ENCODE measurements at places on chromosomes 6 and 20. TPM values are rescaled to one million over a fixed set of nuclear protein-coding genes. Genes with fewer than 3 reads are reported as not detected.

DNA sequence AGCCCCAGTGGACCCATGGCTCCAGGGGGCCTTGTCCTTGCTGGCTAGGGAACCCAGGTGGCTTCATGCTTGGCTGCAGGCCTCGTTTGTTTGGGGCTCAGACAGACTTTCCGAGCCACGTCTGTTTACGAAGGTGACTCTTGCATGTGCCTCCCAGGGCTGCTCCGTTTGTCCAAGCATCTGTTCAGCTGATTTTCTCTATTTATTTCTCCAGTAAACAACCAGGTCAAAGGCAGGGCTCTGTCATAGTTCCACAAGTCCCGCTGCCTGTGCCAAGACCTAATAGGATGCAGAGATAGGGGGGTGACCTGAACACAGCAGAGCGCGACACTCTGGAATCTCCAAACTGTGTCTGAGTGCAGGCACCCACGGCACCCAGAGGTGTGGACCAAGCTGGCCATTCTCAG, 12.8 kb upstream of the SPO11 start:
- DNase-seq, result no peak

- DNase-seq, result no peak
These were observed 117.0 kb upstream of the UST start for GRCh38 chr6:148629592-148630465.

GRCh38 chr6:5394280-5394679, 133.0 kb downstream of the FARS2 start:
- DNase-seq, result no peak

DNA sequence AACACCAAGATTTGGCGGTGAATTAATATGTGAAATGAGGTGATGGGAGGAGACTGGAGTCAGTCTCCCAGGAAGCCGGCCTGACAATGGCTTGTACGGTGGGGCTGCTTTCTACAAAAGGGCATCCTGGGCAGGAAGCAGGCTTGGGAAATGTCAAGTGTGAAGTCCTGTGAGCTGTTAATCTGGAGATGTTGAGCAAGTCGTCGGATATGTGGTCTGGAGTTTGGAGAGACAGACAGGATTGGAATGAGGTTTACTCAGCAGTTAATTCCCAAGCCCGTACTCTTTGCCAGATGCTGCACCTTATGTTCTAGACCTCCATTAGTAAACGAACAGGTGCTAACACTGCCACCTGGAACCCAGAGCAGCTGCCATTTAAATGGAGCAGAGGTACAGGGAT, 107.7 kb upstream of the FOXC1 start:
- no peak for DNase-seq

DNA sequence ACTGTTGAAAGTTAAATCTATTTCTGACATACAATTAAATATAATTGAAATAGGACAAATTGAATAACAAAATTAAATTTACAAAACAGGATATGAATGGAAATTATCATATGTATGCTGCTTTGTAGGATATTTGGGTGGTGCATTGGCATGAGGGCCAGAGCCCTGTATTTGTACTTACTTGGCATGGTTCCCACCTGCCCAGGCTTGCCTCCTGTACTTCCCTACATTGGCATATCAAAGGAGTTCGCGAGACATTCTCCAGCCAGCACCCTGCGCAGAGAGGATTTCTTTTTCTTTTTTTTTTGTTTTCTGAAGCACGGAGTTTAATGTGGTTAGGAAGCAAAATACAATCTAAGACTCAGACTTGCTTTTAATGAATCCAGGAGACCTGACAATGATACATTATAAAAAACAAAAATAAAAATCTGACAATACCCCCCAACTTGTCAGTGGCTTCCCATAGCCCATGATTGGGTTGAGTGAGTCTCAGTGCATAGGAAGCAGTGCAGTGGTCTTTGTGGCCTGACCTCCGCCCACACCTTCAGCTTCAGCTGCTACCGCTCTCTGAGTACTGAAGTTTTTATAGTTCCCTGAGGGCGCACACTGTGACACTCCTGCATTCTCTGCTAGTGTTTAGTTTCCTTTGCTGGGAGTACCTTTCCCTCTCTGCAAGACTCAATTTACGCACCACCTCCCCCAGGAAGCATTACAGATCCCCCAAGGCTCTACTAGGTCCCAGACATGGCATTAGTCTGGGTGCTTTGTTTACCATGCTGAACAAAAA, 440.8 kb downstream of the UTRN start:
- peak; percentile 3 for DNase-seq

DNA sequence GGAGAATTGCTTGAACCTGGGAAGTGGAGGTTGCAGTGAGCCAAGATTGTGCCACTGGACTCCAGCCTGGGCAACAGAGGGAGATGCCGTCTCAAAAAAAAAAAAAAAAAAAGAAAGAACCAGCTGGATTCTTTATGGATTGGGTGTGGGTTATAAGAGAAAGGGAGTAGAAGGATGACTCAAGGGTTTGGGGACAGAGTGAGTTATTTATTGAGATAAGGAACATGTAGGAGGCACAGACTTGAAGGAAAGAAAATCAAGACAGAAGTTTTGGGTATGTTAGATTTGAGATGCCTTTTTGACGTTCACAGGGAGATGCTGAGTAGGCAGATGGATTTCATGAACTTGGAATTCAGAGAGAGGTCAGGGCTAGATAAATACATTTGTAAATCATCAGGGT, 47.6 kb downstream of the KIZ start:
- no peak for DNase-seq

DNA sequence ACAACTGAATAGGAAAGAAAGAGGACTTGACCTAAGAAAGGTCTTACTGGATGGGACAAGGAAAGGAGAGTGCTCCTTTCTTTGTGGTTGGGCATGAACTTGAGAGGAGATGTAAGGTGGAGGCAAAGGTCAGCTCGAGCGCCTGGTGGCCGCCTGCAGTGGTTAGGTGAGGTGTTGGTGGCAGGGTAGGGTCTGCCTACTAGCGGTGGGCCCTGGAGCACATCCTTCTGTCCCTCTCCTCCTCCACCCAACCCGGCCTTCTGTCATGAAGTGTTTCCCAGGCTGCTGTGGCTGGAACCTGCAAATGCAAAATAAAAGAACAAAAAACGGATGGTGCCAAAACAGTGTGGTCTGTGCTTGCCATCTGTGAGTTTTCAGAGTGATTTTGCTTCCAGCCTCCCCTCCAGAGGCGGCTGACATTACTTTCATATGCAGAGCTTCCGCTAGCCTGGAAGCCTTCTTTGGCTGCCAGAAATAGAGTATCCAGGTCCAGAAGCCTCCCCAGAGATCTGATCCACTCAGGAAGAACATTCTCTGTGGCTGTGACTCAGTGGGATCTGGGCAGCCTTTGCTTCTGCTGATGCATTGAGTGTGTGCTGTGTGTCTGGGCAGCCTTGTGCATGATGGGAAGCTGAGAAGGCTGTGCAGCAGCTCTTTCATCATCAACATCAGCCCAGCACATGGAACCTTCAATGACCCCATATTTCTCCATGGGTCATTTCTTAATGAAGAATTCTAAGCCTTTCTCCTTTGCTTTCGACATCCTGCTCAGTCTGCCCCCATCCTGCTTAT, 79.8 kb upstream of the FAM184A start:
- no peak for DNase-seq

- no peak for DNase-seq
These were observed 11.3 kb downstream of the ELMO2 start for GRCh38 chr20:46394872-46395760.

DNA sequence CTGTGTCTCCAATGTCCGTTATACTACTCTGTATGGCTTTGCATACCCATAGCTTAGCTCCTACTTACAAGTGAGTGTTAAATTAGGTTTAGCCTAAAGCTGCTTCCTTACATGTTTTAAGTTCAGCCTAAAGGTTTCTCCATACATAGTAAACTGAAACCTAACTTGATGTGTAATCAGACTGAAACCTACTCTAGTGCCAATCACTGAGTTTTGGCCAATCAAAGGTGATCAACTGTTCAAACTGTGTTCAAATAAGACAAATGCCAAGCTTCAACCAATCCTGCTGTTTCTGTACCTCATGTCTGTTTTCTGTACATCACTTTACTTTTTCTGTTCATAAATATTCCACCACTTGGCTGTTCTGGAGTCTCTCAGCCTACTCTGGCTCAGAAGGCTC, 20.0 kb downstream of the HLA-DOA start:
- DNase-seq, result no peak

DNA sequence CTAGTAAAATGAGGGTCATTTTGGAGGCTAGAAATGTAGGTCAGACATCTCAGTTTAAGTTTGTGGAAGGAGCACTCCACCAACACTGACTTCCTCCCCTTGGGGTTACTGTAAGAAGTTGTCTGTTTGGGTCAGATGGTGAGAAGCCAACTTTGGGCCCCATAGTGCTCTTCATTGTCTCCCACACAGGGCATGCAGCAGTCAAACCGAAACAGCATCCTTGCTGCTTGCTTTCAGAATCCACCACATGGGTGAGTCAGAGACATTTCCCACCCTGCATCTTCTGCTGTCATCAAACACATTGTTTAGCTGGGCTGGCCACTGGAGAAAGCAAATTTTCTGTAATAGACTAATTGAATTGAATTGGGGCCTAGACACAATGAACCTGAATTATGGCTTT, 16.8 kb downstream of the IL17F start:
- no peak for DNase-seq

DNA sequence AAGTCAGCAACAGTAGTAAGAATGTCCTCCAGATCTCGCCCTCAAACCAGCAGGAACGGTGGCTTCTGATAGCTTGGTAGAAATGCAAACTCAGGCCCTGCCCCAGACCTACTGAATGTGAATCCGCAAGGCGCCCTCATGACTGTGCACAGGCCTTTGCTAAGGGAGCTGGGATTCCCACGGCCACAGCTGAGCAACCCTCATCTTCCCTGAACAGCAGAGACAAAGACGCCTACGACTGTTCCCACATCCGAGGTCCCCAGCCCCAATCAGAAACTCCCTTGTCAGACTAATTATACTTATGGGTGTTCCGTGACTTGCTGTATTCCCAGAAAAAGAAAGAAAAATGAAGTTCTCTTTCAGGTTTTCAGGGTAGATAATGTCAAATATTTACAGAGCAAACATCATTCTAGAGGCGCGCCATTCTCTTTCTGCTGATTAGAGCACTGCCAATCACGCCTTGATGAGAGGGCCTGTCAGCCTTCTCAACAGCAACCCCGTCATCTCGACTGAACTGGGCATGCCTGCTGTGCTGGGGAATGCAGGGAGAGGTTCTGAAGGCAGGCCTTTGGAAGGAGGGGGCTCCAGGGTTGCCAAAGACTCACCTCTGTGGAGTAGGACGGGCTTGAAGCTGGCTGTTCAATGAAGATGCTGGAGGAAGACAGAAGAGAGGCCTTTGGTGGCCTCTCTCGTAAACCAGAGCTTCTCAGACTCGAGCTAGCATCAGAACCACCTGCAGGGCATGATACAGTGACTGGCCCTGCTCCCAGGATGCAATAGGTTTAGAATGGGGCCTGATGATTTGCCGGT, 79.9 kb downstream of the ZNF217 start:
- no peak for DNase-seq

- DNase-seq, result no peak
These were observed 577 bp upstream of the SCAND1 start for GRCh38 chr20:35954907-35955251.

DNA sequence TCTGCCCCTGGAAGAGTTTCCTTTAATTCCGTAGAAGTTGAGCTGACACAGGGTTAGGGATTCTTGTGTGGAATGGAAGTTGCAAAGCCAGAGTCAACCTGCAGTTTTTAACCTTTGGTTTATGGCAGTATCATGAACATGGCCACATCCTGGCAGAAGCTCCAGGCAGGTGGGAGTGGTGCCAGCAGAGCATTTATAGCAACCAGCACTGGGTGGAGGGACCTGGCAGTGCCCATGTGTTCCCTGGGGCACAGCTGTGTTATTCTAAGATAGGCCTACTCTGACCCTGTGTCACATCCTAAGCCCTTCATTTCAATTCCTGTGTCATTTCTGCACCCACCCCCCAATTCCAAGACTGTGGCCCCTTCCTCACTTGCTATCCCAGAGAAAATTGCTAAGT, 26.1 kb upstream of the ZNF831 start:
- no peak for DNase-seq

DNA sequence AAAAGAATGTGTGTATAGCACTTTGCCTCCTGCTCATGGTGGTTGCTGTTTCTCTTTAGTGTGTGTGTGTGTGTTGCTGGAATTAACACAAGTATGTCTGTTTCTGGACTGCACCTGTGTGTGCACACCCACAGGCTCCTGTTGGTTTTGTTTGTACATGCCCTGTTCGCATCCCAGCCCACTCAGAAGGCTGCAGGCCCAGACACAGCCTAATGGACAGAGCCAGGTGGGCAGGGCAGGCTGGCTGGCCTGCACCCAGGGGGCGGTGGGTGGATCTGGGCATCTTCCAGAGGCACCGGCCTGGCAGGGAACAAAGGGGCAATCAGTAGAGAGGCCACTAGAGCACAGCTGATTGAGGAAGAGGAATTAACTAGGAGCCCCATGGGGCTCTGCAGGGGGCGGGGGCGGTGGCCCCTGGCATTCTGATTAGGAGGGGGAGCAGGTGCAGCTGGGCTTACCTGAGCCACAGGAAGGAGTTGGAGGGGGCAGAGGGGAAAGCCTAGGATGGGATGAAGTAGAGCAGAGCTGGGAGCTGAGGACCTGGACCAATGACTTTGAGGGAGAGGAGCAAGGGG, 21.9 kb downstream of the CD40 start:
- DNase-seq, result peak; percentile 68

GRCh38 chr6:23589811-23590210, 536.2 kb upstream of the NRSN1 start:
- DNase-seq, result no peak

GRCh38 chr20:61888101-61888865, 177.4 kb downstream of the TAF4 start:
- DNase-seq, result no peak

DNA sequence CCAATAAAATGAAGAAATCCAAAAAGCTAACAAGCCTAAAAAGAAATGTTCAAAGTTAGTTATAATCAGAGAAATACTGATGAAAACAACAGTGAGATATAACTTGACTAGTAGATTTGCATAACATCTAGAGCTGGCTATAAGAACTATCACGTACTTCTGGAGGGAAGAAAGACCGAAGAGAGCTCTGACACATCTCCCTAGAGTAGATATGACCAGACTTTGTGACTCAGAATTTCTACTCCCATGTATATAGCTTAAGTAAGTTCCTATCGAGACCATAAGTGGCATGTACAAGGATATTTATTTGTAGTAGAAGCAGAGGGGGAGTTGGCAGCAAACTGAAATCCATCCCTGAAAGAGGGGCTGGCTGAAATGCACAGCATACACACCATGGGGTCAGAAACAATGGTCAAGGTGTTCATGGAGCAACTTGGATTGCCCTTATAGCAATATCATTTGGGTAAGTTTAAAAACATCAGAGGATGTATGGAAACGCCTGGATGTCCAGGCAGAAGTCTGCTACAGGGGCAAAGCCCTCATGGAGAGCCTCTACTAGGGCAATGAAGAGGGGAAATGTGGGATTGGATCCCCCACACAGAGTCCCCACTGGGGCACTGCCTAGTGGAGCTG, 25.6 kb upstream of the IL17A start:
- DNase-seq, result no peak

- DNase-seq, result no peak
These were observed 16.4 kb downstream of the PIGT start for GRCh38 chr20:45432294-45432693.

- DNase-seq, result no peak
These were observed 18.8 kb upstream of the MRGBP start for GRCh38 chr20:62777528-62777830.

GRCh38 chr6:79335133-79335674, 100.7 kb upstream of the HMGN3 start:
- DNase-seq, result no peak

The THBD gene
- 0.13 TPM for polyA plus RNA-seq

Measured in SK-N-SH (cell line).